ENCODE measurements at places on chromosomes 2 and 18.

- no peak for DNase-seq
Measured at GRCh38 chr2:144560251-144560650, 40.3 kb upstream of the ZEB2 start.

DNA sequence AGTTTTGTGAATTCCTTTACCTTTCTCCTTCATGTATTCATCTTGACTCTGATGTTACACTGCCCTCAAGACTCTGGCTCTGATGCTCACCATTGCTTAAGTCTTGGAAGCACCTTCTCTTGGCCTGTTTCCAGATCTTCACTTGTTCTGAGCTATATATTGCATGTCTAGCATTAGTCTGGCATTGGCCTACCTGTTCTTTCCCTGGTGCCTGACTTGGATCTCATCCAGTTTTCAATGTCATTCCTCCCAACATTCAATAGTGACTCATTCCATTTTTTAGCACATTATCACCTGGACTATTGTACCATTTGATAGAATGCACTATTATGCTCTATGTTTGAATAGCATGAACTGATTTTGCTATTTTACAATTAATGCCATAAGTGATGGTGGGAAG is 127.3 kb upstream of the NYAP2 start:
- DNase-seq = no peak

DNA sequence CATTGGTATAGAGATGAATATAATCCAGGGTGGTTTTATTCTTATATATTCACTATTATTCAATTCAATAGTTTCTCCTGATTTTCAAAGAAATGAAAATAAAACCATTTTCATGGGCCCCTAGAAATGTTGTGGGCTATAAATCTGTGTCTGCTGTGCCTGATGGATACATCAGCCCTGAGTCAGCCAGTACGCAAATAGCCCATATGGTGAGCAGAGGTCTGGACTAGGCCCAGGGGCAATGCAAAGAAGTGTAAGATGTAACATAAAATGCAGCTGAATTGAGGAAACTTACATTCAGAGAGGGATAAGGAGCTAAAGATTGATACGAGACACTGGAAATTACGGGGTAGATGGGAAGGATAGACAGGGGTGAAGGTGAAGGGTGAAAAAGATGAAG is 122.5 kb downstream of the MAIP1 start:
- no peak for DNase-seq

GRCh38 chr2:59752512-59752911 is 800.9 kb downstream of the BCL11A start:
- DNase-seq = no peak

GRCh38 chr2:96842600-96842999 is 1.2 kb downstream of the ANKRD23 start:
- no peak for DNase-seq

DNA sequence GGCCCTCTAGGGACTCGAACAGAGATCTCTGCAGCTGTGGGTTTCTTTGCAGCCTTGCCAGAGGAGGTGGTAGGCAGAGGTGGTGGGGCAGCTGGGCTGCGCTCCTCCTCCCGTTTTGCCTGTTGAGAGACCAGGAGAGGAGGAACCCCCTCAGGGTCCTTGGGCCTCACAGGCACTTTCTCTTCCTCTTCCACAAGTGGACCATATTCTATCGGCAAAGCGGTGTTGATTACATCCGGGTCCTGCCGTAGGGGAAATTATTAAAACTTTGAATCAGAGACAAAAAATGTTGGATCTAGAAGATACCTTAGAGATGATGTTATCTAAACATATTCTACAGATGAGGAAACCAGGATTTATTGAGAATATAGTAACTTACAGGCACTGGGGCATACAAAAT is 78.5 kb downstream of the CLIP4 start:
- no peak for DNase-seq

- DNase-seq = no peak
Measured at GRCh38 chr2:147632198-147632597, 212.6 kb upstream of the ACVR2A start.

DNA sequence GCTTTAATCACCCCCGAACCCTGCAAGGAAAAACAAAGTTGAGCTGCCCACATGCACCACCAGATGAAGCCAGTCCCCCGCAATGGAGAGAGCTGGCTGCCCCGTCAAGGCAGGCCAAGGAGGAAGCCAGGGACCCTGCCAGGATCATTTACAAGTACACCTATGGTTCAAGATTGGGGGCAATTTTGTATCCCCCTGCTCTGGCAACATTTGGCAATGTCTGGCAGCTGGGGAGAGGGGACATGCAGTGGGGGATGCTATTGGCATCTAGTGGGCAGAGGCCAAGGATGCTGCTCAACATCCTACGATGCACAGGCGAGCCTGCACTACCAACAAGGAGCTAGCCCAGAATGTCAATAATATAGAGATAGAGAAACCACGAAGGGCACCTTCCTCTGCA is 1.9 kb downstream of the ACTR1B start:
- no peak for DNase-seq

GRCh38 chr2:176169711-176170110 is 12.6 kb downstream of the HOXD3 start:
- DNase-seq = no peak

- no peak for DNase-seq
Measured at GRCh38 chr2:216554755-216555154, 56.1 kb downstream of the RPL37A start.

- no peak for DNase-seq
Measured at GRCh38 chr2:59076079-59076619, 835.0 kb upstream of the FANCL start.

- no peak for DNase-seq
Measured at GRCh38 chr18:58515175-58515775, 113.6 kb downstream of the ALPK2 start.

DNA sequence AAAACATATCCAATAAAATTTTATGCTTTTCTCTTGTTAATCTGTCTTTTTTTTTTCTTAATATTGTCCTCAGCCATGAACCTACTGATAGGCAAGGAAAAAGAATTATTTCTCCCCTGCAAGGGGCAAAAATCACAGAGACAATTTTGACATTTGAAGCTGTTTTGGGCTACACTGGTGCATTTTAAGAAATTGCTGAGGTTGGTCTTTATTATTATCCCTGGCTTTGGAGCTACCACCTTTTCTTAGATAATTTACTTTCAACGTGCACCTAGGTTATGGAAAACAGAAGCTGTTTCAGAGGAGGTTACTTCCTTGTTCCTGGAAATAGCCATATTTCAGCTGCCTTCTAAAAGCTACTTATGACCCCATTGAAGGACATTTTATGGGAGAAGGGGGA is 195.5 kb upstream of the KYNU start:
- DNase-seq = no peak

DNA sequence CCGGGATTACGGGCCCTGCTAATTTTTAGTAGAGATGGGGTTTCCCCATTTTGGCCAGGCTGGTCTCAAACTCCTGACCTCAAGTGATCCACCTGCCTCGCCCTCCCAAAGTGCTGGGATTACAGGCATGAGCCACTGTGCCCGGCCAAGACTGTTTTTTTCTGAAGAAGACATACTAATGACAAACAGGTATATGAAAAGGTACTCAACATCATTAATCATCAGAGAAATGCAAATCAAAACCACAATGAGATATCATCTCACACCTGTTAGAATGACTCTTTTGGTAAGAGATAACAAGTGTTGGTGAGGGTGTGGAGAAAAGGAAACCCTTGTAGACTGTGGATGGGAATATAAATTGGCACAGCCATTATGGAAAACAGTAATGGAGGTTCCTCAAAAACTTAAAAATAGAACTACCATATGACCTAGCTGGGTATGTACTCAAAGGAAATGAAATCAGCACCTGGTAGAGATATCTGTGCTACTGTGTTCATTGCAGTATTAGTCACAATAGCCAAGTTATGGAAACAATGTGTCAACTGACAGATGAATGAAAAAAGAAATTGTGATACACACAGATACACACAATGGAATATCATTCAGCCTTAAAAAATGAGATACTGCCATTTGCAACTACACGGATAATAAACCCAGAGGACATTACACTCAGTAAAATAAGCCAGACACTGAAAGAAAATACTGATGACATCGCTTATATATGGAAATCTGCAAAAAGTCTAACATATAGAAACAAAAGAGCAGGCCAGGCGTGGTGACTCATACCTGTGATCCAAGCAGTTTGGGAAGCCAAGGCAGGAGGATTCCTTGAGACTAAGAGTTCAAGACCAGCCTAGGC is 20.8 kb downstream of the SOS1 start:
- DNase-seq = no peak

GRCh38 chr2:60962528-60962927 is 55.0 kb upstream of the PEX13 start:
- DNase-seq = no peak

- DNase-seq = no peak
Measured at GRCh38 chr2:128425216-128425615, 106.5 kb upstream of the HS6ST1 start.

DNA sequence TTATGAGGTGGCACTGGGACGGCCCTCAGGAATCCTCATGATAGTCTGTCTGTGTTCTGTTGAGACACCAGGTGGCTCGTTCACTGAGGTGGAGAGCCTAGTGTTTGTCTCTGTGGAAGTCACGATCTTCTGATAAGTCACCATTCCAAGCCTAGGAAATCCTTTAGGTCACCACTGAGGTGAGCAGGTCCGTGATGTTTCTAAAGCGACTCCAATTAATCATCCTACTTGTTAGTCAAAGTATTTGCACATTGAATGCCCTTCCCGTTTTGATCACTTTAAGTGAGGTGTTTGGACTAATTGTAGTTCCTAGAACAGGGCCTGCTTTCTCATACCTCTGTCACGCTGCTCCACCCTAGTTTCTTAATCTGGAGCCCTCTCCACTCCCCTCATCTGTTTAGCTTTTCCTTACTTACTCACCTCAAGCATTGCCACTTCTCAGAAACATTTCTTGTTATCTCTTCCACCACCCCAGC is 28.0 kb upstream of the DSG3 start:
- DNase-seq = no peak

DNA sequence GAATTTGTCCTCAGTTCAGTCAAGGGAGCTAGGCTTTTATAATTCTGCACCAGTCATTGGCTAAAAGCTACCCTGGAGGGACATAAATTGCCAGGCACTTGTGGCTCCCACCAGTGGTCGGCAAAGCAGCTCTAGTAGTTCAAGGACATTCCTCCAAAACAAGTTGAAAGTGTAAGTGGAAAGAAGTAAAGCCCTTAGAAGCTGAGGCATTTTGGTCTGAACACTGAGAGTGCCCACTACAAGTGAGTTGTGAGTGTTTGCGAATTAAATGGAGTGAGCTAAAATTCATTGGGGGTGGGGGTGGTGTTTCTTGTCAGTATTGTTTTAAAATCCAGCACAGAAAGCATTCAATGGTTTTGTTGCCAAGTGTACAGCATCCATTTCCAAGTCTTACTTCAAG is 879.9 kb upstream of the CDH2 start:
- no peak for DNase-seq

GRCh38 chr2:97935719-97936161 is 60.0 kb downstream of the TMEM131 start:
- no peak for DNase-seq

Measured in hypothalamus (tissue), 51 donors.